ENCODE measurements at places on chromosomes 12 and 14. TPM values are rescaled to one million over a fixed set of nuclear protein-coding genes. Genes with fewer than 3 reads are reported as not detected.

The GALNT8 gene
- 1.5 TPM for total RNA-seq

The KLRC4 gene
- 6.1 TPM for total RNA-seq

The SVOP gene
- total RNA-seq, result not detected

- H3K27me3 ChIP-seq, result peaks cover 43% of the 10 kb centered on the region
- no peak for DNase-seq
- H3K27ac ChIP-seq, result no peak overlapping the region
- peak overlapping the region; percentile 86 for H3K4me3 ChIP-seq
Measured at GRCh38 chr14:91945751-91946621, 1.5 kb downstream of the FBLN5 start.

DNA sequence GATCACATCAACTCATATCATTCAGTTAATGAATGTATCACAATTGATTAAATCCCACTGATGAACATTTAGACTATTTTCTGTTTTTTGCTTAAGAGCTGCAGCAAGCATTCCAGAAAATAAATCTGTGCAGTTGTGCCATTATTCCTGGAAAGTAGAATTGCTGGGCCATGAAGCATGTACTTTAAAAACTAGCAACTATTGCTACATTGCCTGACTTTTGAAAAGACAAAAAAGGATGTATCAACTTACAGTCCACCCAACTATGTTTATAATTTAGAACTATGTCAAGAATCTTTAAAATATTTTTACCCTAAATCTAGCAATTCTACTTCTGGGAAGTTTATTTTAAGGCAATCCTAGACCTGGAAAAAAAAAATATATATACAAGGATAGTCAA, 33.4 kb upstream of the ERGIC2 start:
- no peaks in the 10 kb centered on the region for H3K36me3 ChIP-seq
- no peak overlapping the region for H3K4me3 ChIP-seq
- no peaks in the 10 kb centered on the region for H3K4me1 ChIP-seq
- H3K27ac ChIP-seq, result no peak overlapping the region
- no peak for DNase-seq

DNA sequence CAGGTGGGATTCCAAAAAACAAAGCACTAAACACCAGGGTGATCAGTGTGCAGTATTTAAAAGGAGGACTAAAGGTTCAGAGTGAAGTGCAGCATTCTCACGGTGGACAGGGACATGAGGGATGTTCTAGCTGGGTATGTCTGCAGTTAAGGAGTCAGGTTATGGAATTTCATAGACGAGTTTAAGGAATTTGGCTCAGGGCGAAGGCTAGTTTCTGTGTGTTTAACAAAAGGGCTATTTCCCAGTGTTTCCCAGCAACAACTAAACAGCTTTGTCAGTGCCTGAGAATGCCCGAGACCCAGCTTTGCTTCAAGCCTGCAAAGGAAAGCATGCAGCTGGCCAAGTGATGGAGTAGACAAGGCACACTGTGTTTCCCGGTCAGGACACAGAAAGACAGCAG, 7.0 kb downstream of the KRT1 start:
- no peak overlapping the region for H3K27ac ChIP-seq
- H3K4me3 ChIP-seq, result no peak overlapping the region
- no peaks in the 10 kb centered on the region for H3K36me3 ChIP-seq
- no peaks in the 10 kb centered on the region for H3K27me3 ChIP-seq
- H3K4me1 ChIP-seq, result peaks cover 4% of the 10 kb centered on the region
